ENCODE measurements at places on chromosomes 16 and 17.

GRCh38 chr17:7295230-7296180 is 1.1 kb upstream of the YBX2 start:
- DNase-seq: no peak

GRCh38 chr16:72098936-72099335 is 5.3 kb downstream of the DHX38 start:
- DNase-seq: no peak

DNA sequence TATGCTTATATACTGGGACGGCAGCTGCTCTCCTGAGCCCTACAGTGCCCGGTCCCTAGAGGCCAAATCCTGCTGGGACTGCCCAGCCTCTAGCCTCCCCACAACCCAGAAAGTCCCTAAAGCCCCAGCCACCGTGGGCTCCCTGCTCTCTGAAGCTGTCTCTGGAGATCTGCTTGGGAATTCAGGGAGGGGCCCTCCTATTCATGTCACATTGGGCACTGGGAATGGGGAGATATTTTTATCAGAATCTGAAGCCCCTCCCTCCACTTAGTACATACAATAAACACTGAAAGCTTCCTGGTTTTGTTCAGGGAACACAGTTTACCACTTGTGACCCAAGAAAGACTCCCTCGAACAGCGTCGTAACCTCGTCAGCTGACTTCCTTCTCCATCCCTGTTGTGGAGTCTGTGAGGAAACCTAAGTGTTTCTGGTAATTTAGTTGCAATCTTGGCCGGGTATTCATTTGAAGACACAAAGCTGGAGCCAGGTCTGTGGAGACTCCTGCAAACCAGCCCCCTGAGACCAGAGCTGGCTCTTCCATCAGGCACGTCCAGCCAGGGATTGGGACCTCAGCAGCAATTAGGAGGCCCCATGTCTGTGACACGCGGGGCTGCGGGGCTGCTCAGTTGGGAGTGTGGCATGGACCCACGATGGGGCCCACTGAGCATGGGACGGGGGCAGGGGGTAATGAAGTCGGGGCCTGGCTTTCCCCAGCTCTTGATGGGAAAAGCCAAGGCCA is 38.5 kb downstream of the PGS1 start:
- DNase-seq: no peak

DNA sequence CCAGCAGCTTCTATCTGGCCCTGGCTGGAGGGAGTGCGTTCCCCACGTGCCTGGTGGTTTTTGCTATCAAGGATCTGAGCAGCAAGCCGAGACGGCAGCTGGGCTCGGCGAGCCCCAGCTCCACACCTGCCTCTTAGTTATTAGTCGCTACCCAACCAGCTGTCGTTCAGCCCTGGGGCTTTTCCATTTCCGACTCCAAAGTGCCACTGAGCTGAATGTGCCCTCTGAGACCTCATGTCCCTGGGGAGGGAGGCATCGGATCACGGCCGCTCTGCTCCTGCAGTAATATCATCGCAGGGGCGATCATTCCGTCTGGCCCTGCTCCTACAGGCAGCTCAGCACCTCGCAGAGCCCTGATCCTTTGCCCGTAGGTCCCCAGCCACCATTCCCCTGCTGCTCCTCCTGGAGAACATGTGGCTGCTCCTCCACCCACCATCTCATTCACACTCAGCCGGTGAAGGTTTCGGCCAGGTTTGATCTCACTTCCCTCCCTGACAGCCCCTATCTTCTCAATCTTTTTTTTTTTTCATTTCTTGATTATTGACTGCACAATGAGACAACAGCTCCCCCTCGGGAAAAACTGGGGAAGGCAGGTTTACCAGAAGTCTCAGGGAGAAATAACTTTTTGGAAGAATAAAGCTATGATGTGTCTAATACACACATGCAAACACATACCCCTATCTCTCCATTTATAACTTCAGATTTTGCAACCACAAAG is 86.7 kb downstream of the ZFHX3 start:
- DNase-seq: no peak
